ENCODE measurements at places on chromosomes 7 and 10.

DNA sequence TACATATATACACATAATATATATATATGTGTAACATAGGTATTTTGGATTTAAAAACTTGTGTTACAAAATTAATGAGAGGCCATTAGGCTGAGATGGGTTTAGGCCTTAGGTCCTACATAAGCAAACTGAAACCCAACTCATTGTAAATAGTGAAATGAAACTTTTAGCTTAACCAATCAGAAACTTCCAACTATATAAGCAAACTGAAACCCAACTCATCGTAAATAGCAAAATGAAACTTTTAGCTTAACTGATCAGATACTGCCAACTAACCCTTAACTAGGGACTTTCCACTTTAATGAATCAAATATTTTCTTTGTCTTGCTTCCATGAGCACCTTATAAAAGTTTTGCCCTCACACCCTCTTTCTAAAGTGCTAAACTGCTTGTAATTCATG, 17.3 kb upstream of the SAMD9L start:
- DNase-seq, result no peak

DNA sequence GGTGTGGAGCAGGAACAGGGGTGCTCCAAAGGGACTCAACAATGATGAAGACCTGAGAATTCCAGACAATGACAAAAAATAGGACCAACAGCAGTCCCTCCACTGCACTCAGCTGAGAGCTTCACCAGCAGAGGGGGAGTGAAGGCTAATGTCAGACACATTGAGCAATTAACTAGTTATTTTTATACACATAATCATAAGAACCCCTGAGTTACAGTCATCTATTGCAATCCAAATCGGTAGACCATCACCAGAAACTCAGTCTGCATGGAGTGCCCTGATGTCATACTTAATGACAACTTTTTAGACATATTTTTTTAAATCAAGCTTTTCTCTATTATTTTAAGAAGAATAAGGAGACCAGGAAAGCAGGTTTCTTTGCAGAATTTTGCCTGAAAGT, 30.6 kb upstream of the IKZF1 start:
- DNase-seq, result no peak

DNA sequence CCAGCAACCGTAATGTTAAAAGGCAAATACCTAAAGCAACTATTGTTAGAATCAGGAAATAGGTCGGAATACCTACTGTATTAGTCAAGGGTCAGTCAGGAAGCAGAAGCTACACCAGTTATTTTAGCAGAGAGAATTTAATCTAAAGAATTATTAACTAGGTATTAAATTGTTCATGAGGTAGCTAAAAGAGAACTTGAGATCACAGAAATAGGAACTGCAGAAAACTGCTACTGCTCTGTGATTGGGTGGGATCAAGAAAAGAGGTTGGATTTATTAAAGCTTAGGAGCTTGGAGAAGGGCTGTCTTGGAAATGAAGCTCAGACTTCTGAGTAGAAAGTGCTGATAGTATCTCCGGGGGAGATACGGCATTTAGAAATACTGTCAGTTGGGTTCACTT, 20.0 kb upstream of the ZNF438 start:
- DNase-seq, result no peak

GRCh38 chr10:59622320-59623132, 87.1 kb downstream of the SLC16A9 start:
- DNase-seq, result peak; percentile 30

GRCh38 chr7:20697351-20697750, 81.9 kb downstream of the ABCB5 start:
- no peak for DNase-seq

- peak; percentile 96 for DNase-seq
Measured at GRCh38 chr7:47601119-47601880, 19.4 kb upstream of the TNS3 start.

DNA sequence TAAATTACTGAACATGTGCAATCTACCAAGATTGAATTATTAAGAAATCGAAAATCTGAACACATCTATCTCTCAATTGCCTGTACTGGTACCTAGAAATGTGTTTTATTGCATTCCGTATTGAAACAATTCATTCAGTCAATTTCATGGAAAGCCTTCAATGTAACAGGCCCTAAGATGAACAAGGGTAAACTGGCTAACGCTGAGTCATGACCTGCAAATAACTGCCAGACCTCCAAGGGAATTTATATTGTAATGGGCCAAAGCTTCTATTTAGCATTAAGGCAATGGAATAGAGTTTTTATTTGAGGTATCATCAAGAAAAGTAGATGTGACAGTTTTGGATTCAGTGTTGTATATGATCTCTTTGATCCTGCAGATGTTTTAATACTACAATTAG, 49.9 kb upstream of the CD36 start:
- DNase-seq, result no peak

GRCh38 chr7:158683541-158683940, 21.1 kb downstream of the NCAPG2 start:
- DNase-seq, result no peak

- no peak for DNase-seq
Measured at GRCh38 chr10:7813481-7813880, 4.8 kb upstream of the TAF3 start.

DNA sequence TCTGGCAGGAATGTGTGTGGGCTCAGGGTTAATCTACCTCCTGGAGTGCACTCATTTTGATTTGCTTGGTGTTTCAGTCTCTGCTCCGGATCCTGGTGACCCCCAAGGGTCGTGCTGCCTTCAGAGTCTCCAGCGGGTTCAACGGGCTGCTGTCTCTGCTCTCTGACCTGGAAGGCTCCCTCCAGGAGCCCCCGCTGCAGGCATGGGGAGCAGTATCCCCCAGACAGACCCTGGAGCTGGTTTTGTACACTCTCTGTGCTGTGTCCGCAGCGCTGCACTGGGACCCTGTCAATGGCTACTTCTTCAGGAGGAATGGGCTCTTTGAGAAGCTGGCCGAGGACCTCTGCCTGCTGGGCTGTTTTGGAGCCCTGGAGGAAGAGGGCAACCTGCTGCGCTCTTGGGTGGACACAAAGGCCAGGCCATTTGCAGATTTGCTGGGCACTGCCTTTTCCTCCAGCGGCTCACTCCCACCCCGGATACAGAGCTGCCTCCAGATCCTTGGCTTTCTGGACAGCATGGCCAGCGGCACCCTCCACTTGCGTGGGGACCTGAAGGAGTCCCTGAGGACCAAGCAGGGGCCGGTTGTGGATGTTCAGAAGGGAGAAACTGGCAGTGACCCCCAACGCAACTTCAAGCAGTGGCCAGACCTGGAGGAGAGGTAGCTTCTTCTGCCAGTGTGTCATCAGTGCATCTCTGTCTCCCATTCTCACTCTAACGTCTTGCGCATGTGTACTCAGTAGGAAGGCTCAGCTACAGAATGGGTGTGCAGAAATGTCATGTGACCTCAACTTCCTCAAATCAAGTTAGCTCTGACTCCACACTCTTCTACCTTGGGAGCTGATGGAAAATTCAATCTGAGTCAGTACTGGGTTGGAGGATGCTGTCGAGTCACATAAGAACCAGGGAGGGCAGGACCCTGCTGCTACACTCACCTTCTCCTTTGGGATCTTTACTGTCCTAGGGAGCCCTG, 58.5 kb downstream of the WDFY4 start:
- DNase-seq, result no peak

GRCh38 chr10:30840395-30841050, 191.1 kb downstream of the ZNF438 start:
- no peak for DNase-seq

DNA sequence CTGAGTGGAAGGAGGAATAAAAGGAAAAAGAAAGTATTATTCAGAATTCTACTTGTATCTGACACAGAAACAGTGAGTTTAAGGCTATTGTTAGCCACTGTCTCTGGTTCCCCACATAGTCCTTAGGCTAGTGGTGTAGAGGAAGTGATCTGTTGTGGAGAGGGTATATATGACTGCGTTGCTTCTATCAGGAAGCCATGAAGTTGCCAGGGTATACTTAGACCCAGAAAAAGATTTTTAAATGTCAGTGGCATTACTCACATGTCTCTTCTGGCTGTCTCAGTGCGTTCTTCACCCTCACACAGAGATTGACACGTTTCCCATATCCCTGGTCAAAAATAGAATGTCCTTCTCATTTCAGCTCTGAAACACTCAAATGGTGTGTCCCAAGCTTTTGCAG, 72.7 kb downstream of the SEM1 start:
- DNase-seq, result no peak

GRCh38 chr10:120813085-120813484, 38.1 kb upstream of the WDR11 start:
- no peak for DNase-seq

DNA sequence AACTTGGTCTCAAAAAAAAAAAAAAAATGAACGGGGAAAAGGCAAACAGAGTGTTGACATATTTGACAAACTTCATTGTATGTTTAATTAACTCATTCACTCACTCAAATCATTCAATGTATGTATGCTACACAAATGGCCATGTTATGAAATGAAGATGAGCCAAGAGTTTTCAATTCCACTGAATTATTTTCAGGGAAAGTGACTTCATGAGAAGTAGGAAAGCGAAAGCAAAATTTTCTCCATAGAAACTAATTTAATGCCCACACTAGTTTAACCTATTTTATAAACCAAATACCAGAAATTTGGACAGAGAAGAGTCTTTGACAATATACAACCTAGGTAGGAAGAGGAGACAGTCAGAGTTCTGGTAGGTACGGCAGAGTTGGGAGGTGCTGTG, 119.5 kb downstream of the HIPK2 start:
- no peak for DNase-seq

GRCh38 chr10:120437541-120437940, 19.5 kb upstream of the PLPP4 start:
- no peak for DNase-seq

DNA sequence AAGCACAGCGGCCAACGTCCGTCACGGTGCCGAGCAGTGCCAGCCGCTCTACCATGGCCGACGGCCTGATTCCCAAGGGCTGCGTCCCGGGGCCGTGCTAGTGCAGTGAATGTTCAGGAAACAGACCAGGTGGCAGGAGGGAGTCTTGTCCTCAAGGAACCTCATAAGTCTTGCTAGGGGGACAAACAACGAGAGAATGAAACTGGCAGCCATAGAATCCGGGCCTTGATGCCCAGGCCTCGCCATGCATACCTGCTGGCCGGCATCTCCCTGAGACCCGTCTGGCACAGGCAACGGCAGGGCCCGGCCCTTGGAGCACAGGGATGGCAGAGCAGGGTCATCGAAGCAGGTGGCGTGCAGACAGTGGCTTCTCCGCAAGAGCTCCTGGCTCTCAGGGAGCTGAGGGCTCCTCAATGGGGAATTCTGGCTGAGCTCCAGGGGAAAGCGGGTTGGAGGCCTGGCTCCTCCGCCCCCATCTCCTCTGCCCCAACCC, 58.8 kb downstream of the DIP2C start:
- DNase-seq, result no peak

DNA sequence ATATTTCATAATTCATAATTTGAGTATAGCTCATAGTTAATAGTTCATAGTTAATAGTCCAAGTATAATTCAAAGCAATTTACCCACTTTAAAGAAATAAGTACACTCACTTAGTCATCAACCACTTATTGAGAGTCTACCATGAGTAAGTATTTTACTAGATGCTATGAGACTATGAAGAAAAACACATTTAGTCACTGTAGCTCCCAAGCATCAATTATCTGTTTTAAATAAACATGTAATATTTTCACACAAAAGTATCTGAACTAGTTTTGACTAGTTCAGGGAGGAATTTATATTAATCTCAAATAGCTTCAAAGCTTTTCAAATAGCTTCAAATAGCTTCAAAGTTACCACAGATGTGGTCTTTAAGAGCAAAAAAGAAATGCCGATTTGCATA, 119.2 kb downstream of the ANK3 start:
- peak; percentile 4 for DNase-seq

DNA sequence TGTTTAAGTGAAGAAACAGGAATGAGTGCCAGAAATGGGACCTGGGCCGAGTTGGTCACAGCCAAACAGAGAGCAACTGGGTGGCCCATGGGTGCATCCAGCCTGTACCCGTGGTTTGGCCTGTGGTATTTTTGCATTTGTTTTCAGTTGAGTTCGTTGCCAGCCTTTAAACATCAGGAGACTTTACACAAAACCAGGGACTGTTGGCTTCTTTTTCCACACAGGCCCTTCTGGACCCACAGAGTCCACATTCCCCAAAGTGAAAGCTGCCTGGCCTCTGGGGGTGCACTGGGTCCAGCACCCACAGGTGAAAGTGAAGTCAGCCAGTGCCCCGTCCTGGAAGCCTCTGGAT, 54.1 kb upstream of the TNS3 start:
- DNase-seq, result no peak

- peak; percentile 54 for DNase-seq
Measured at GRCh38 chr7:70698219-70698832, 433.6 kb upstream of the GALNT17 start.

- no peak for DNase-seq
Measured at GRCh38 chr7:158647475-158647792, 57.2 kb downstream of the NCAPG2 start.

DNA sequence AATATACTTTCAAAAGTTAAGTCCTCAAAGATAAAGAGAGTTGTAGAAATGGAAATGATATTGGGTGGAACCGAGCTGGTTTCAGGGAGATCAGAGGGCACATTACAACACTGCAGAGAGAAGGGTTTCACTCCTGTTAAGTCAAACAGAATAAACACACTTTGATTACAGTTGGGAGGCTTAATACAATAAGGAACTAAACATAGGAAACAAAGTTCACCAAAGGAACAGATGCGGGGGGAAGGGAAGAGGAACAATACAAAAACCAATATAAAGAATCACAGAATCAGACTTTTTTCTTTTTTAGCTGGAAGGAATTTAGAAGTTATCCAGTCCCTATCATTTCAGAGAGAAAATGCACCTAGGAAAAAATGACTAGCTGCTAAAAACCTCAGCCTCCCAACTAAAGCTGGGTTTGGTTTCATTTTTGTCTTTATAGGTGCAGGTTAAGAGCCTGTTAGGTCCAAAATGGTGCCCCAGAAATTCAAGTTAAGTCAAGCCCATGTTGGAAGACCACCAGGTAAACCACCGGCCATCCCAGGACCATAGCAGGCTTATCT, 81.9 kb downstream of the DNMBP start:
- DNase-seq, result no peak
